Stimulated activated CD4-positive, alpha-beta T cell treated with anti-CD3 and anti-CD28 coated beads, Interleukin-15, amount 100 ng/mL, for 48 hours (primary cell): ENCODE measurements at places on chromosomes 2 and 18.

DNA sequence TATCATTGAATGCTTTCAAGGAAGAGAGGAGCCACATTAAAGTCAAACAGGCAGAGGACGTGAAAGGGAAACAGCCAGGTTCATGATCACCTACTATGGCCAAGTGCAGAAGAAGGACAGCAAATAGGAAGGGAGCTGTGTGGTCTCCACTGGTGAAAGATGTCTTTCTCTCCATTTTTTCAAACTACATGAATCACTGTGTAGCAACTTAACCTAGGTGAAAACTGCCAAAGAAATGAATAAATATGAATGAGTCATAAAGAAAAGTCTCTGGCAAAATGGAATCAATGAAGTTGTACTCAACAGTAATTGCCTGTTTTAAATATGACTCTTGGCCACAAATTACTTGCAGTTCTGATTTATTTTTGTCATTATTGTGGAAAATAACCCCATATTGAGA is 452.6 kb upstream of the PKDCC start:
- DNase-seq: no peak

DNA sequence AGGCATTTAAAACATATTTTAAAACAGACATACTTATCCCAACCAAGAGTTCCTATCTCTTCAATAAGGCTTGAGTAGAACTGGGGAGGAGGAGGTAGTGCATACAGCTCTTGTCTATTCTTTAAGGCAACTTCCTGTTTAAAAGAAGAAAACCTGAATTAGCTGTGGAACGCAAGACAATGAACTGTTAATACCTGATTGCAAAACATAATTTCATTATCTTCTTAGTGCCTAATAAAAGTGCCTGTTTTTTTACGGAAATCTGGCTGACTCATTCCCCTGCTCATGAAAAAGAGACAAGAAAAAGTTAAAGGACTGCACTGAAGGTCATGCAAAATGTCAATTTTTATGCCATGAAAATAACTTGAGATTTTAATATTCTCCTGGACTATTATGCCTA is 19.2 kb downstream of the FANCL start:
- DNase-seq: no peak

GRCh38 chr2:27407798-27408491 is 1.4 kb downstream of the PPM1G start:
- DNase-seq: no peak

GRCh38 chr2:196849895-196850294 is 40.7 kb upstream of the C2orf66 start:
- DNase-seq: no peak

DNA sequence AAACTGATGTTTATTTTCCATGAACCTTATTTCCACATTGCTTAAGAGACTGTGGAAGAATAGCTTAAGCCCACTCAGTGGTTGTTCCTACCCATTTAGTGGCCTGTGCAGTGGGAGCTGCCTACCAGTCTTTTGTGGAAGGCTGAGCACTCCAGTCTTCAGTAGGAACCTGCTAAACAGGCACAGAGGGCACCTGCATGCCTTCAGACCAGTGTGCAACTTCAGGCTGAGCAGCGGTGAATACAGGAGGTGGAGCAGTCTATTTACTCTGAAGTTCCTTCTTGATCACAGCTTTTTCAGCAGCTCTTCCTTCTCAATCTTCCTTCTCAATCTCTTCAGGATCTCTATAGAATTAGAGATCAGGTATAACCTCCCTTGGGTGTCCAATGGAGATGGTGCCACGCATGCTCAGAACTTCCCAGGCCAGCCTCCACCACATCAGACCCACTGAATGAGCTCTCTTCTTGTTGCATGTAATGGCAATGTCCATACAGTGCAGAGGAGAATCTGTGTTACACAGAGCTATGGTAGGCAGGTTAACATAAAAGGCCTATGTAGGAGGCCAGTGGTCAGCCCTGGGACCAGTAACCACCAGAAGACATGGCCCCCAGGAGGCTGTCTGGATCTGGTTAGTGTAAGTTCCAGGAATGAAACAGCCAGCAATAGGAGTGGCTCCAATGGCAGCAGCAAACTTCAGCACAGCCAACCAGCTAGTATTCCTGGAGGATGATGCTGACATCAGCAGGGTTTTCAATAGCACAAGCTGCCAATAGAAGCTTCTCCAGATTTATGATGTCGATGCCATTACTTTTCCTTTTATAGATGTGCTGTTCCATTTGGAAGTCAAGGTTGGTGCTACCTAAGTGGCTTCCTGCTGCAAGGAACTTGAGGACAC is 47.9 kb upstream of the MAT2A start:
- DNase-seq: no peak

GRCh38 chr2:160085662-160086061 is 23.2 kb upstream of the PLA2R1 start:
- DNase-seq: no peak

- no peak for DNase-seq
Observed at GRCh38 chr2:96825057-96825456, 9.0 kb downstream of the CNNM3 start.

GRCh38 chr18:27793013-27793785 is 383.7 kb downstream of the CDH2 start:
- DNase-seq: no peak

DNA sequence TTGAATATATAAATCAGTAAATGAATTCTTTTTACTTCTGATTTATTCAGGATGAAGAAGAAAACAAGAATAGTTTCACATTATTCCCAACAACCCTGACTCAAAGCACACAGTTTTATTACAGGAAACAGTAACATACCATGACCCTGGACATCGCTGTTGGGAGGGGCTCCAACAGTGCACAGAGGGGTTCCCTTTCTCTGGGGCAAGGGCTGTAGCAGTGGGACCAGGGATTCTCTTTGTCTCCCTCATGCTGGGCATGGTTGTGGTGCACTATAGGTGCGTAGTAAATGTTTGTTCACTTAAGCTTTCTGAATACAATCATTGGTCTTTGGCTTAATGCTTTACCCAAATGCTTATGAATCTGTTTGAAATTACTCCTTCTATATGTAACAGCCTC is 189.4 kb downstream of the BCL2 start:
- no peak for DNase-seq

- DNase-seq: no peak
Observed at GRCh38 chr2:224412141-224413015, 10.5 kb upstream of the FAM124B start.

GRCh38 chr2:5123582-5124196 is 568.5 kb upstream of the SOX11 start:
- no peak for DNase-seq
